ENCODE measurements at places on chromosomes 5 and 9.

DNA sequence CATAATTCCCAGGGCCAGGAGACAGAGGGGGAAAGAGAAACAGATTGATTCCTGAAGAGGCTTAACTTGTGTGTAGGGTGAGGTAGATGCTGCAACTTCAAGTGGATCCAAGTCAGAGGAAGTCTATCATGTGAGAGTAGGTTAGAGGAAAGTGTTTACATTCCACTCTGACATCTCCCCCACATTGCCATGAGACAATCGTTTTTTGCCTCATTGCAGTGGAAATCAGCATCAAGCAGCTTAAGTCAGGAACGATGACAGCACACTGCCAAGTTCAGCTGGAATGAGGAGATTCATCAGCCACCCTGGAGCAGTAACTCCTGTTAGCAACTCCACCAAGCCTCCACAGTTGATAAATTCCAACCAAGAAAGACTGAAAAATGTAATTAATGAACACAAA lies 689.7 kb upstream of the MEF2C start:
- no peak for DNase-seq

DNA sequence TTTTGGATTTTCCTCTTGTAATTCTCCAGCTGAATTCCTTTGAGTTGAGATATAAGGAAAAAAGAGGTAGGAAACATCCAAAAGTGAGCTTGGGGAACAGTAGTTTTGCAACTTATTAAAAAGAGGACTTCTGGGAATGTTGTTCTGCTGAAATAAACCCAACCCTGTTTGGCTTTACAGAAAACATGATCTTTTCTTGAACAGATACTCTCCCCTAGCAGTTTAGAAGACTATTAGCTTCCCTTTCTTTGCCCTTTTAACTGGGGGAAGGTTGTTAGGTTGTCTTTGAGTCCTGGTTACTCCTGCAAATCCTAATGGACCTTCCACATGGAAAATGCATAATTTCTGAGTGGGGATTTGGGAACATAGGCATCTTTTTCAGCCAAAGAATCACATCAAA lies 168.7 kb upstream of the RPS23 start:
- DNase-seq, result no peak

- DNase-seq, result no peak
Measured at GRCh38 chr5:39680213-39680612, 255.4 kb upstream of the DAB2 start.

DNA sequence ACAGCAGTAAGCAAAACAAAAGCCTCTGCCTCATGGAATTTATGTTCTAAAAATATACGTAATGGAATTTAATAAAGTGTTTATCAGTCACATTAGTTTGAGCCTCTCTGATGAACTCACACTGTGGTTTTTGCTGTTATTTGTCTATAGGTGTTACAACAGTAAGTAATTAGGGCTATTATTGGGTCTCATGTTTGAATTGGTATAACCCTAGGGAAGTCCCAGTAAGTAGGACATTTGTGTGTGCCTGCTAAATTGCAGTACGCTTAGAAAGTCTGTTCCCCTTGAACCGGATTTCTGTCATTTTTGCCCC lies 197.6 kb downstream of the NR3C1 start:
- DNase-seq, result no peak

DNA sequence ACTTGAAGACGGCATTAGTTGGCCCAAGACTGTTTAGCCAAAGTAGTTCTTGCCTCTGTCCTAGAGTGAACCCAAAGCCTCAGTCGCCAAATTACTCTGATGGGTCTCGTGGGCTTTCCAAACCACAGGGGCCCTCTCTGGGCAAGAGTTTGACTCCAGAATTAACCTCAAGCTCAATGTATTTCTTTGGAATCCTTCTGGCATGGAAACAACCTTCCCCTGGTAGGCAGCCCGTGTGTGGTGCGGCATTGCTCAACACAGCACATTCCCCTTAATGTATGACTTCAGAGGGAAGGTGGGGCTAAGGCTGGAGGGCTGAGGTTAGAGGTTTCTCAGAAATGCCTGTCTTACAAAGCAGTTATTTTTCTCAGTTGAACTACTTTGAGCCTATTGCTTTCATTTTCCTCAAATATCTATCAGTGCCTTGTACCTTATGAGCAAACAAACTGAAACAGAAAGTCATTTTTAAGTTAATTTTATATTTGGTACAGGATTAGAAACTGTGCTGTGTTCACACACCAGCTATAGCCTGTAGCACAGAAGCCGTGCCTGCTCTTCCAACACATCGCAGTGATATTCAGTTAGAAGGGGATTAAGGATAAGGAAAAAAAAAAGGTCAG lies 123.9 kb upstream of the HAPLN1 start:
- peak; percentile 70 for DNase-seq

DNA sequence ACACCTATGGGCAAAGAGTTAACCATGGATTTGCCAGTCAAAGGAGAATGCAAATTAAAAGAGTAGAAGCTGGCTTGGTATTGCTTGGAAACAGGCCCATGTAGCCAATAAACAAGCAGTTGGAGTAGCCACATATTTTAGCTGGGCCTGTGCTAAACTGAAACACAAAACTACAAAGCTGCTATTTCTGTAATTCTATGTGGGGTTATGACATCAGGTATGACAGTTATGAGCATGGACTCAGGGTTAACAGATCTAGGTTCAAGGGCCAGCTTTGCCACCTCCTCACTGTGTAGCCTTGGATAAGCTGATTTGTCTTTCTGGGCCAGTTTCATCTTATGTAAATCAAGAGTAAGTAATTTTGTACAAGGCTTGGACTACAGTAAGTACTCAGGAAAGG lies 142.7 kb downstream of the PIP5K1B start:
- no peak for DNase-seq

All from right forelimb (tissue), 1 donor.